Bladder microvascular endothelial cell (primary cell): ENCODE measurements at places on chromosomes 3 and 15. TPM values are rescaled to one million over a fixed set of nuclear protein-coding genes. Genes with fewer than 3 reads are reported as not detected.

DCBLD2 gene
- 10.5 and 52.4 TPM in 2 replicates for total RNA-seq

CRELD1 gene
- total RNA-seq = 18.6 and 72.6 TPM in 2 replicates

C3orf33 gene
- total RNA-seq = 0.65 and 1.6 TPM in 2 replicates

LRRC2 gene
- under 0.01 and 0.06 TPM in 2 replicates for total RNA-seq

ABHD6 gene
- total RNA-seq = 13.3 and 16.2 TPM in 2 replicates

BBX gene
- 33.8 and 60.1 TPM in 2 replicates for total RNA-seq

C2CD4A gene
- under 0.01 and 1.3 TPM in 2 replicates for total RNA-seq

DAPK2 gene
- 11.2 and 25.0 TPM in 2 replicates for total RNA-seq

RYR3 gene
- under 0.01 TPM in 1 of 2 replicates, not detected in the other for total RNA-seq

TUSC7 gene
- total RNA-seq = not detected in 2 replicates

VPS33B gene
- 7.8 and 12.9 TPM in 2 replicates for total RNA-seq

TRPM1 gene
- total RNA-seq = 0.06 and 0.81 TPM in 2 replicates

HES1 gene
- total RNA-seq = 27.6 and 34.2 TPM in 2 replicates

ITIH3 gene
- 0.16 and 0.44 TPM in 2 replicates for total RNA-seq

SLC51B gene
- total RNA-seq = not detected in 2 replicates

GNAT1 gene
- total RNA-seq = not detected in 2 replicates

PLA1A gene
- 1.8 and 20.3 TPM in 2 replicates for total RNA-seq

XCR1 gene
- total RNA-seq = not detected in 2 replicates

HYPK gene
- total RNA-seq = 5.5 and 6.8 TPM in 2 replicates

SCAANT1 gene
- total RNA-seq = not detected in 2 replicates
